Omental fat pad (tissue), 4 donors: ENCODE measurements at places on chromosomes 16 and 17.

DNA sequence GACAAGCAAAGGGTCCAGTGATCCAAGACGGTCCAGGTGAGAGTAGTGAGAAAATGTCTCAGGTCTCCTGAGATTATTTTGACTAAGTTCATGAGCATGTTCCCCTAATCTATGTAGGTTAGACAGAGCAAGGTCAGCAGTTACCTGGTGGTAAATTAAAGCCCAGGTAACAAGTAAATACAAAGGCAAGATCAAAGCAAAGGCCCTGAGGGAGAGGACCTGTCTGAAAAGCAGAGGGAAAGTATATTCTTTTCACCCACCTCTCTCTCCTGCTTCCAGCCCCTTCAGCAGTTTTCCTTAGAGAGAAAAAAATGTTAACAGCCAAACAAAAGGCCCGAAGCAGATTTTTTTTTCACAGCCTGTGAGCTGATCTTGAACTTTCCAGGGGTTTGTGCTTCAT lies 302.7 kb downstream of the MAP2K6 start:
- no peak for DNase-seq

- peak; percentile 53 for DNase-seq
Observed at GRCh38 chr17:50289991-50290702, 15.9 kb downstream of the TMEM92 start.

DNA sequence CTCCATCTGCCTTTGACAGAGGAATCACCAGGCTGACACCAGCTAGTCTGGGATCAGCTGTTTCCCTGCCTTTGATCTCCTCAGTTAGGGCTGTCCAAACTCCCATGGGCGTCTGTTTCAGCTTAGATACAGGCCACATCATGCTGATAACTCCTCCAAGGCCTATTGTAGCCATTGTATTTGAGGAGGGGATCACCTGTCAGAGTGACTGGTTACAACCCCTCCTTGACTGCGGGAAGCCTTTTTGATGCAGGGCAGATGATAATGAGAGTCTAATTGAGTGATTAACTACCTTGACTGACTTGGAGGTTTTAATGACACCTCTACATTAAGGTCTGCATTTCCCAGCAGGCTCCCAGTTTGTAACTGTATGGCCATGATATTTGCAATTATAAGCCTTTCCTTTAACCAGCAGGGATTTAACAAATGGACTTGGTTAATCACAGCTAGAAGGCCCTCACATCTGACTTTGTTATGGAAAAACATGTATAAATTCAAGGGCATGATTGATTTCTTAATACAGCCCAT lies 863.5 kb downstream of the KCNJ2 start:
- no peak for DNase-seq

GRCh38 chr17:57814421-57814820 lies 35.4 kb downstream of the MRPS23 start:
- DNase-seq, result no peak

- peak; percentile 21 for DNase-seq
Observed at GRCh38 chr17:63997341-63998048, 656 bp upstream of the PRR29 start.

DNA sequence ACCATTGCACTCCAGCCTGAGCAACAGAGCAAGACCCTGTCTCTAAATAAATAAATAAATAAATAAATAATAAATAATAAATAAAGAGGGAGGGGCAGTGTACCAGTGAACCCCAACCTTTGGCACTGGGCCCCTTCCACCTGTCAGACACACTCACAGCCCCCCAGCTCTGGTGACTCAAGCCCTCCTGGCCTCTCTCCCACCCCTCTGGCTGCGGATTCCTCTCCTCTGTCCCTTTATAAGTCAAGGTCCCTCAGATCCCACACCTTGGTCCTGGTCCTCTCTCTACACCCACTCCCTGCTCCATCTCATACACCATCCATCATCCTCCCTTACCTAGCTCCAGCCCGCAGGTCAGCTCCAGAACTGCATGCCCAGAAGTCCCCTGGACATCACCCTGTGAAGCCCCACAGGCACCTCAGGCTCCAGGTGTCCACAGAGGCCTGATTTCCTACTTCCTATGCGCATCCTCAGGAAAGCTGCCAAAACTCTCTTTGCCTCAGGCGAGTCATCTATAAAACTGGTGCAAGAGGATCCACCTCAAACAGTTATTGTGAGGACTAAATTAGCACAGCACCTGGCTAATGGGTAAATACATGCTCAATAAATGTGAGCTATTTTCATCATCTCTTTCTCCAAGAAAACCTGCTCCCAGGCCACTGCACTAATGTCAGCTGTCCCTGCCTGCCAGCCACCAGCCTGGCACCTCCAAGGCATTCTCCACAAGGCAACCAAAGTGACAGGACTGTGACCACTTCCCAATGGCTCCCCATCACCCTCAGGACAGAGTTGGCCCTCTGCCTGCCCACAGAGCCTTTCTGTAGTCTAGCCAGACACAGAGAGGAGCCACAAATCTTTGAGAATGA lies 46.8 kb downstream of the BEAN1 start:
- DNase-seq, result no peak
